HCT116 (cell line): ENCODE measurements at places on chromosomes 4 and X.

- no peak for DNase-seq
Observed at GRCh38 chr4:1792832-1793495, at the start of gene FGFR3. Gene FGFR3, plus strand, starts transcription at chr4:1793293. Its CDS starts 642 bp downstream, at chr4:1793935.

DNA sequence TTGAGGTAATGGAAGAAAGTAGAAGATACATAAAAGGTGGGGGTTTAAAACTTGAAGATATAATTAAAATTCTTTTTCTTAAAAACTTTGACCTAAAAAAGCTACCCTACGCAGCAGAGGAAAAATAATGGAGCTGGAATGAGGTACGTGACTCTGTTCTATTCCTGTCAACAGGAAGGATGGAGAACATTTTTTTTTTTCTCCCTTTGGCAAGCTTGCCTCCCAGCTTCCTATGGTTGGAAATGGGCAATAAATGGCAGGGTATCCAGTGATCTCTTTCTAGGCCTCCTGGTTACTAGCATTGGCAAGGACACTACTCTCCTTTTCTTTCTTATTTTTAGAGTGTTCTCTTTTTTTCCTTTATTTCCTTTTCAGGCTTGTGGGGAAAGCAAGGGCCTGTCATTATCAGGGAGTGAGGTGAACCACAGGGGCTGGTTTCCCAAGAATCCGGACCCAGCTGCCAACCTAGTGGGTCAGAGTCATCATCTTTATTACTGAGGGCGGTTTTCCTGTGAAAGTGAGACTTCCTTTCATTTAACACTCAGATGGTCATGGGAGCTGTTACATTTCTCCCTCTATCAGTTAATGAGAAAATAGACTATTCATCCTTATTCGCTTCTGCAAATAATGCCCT, 224.6 kb downstream of the SPRY1 start:
- no peak for DNase-seq

GRCh38 chr4:3203971-3204431, 45.0 kb upstream of the MSANTD1 start:
- DNase-seq = no peak

GRCh38 chr4:2482693-2483092, 13.8 kb downstream of the RNF4 start:
- DNase-seq = no peak

GRCh38 chr4:139176302-139177048, 543 bp downstream of the ELF2 start:
- peak; percentile 43 for DNase-seq

DNA sequence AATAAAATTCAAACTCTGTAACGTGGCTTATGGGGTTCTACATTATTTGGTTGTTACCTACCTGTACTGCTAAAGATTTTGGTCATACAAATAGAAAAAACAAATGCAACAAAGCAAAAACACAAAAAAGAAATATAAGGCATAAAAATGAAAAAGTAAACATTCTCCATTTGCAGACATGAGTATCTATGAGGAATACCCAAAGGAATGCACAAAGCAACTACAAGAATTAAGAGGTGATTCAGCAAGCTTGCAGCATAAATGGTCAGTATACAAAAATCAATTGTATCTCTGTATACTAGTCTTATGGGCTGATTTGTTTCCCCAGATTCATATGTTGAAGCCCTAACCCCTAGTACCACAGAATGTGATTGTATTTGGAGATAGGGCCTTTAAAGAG, 3.6 kb upstream of the PDE5A start:
- no peak for DNase-seq

DNA sequence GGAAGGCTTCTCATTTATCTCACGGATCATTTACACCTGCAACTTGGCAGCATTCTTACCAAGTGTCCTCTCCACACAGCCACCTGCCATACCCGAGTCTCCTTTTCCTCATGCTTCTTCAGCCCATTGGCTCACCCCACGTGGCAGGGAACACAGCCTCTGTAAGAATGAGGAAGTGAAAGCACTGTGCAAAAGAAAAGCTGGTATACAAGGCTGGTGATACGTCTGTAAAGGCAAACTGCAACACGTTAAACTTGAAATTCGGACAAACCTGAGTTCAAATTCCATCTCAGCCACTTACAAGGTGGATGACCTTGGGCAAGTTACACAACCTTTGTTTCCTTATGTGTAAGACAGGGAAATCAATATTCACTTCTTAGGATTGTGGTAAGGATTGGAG, 164.0 kb upstream of the RASGEF1B start:
- DNase-seq = peak; percentile 3

DNA sequence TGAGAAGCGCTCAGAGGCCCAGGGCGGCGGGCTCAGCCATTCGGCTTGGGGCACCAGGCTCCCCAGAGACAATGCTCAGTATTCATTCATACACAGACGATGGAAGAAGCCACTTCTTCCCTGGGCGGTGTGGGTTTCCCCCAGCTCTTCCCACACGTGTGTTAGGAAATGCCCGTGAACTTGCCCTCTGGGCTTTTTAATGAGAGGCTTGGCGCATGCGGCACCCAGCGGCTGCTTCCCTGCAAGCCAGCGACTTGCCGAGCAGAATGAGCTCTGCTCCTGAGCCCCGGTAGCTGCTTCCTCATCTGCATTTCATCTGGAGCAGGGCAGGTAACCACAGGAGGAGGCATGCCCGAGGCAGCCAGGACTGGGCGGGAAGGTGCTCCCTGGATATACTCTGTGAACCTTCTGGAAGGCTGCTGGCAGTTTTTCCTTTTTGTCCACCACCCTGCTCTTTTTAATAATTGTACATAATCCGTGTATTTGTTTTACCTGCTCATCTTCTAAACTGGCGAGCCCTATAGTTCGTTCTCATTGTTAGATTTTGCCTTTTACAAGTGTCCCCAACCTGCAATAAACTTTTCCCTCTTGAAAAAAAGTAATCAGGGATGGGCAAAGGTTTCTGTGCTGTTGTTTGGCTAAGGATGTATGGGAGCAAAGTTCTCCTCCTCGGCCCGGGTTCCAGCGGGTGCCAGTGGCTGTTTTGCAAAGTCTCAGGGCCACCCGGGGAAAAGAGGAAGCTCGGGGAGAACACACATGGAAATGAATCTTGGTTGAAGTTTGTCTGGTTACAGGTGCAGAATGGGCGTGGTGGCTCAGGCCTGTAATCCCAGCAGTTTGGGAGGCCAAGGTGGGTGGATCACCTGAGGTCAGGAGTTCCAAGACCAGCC, 178.8 kb downstream of the DCLK2 start:
- DNase-seq = no peak

- DNase-seq = no peak
Observed at GRCh38 chr4:180189666-180190065, 2053.5 kb upstream of the TENM3 start.

DNA sequence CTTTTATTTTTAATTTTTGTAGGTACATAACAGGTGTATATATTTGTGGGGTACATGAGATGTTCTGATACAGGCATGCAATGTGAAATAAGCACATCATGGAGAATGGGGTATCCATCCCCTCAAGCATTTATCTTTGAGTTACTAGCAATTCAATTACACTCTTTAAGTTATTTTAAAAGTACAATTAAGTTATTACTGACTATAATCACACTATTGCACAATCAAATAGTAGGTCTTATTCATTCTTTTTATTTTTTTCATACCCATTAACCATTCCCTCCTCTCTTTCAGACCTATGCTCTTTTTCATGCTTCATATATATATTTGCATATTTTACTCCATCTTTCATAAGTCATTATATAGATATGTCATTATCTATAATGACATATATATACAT, 93.3 kb downstream of the MAGEB5 start:
- DNase-seq = no peak

DNA sequence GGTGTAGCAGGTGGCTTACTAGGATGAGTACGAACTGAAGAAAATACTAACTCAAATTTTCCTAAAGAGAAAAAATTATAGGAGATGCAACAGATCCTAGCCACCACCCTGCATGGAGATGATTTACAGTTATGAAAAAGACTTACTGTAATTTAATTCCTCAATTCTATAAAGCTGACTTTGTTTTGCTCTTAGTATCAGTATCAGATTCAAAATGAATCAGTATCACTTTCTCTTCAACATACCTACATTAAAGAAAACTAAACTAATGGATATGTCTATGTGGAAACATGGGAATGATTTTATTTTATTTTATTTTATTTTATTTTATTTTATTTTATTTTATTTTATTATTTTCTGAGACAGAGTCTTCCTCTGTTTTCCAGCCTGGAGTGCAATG, 525.8 kb downstream of the NLGN4X start:
- DNase-seq = no peak

DNA sequence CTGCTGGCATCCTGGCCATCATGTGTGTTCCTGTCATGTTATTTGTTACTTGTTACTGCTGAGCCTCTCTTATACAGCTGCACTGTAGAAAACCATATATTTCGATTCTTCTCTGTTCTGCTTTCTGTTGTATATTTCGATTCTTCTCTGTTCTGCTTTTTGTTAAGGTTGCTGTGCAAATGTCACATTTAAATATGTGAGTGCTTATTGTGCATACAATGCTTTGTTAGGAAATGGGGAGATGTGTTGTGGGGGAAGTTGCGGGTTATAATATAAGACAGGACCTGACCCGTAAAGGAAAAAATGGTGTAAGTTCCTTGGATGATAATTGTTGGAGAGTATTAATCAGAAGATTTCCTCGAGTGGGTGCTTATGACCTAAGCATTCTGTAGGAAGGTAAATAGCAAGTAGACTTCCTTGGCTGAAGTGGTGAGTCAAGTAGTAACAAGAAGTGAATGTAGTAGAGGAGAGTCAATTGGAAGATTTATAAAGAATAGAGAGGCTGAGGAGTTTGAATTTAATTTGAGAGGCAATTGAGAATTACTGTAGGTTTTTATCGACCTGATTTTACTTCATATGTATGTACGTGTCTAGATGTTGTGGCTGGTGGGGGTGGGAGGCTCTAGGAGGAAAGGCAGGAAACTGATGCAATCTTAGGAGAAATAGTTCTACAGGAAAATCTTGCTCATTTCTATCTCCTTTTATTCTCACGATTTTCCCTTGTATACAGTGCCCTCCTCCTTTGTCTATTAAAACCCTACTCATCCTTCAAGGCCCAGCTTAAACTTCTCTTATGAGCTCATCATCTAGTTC, 8.5 kb downstream of the OGT start:
- DNase-seq = no peak

GRCh38 chr4:36785973-36786372, 458.6 kb upstream of the NWD2 start:
- no peak for DNase-seq

DNA sequence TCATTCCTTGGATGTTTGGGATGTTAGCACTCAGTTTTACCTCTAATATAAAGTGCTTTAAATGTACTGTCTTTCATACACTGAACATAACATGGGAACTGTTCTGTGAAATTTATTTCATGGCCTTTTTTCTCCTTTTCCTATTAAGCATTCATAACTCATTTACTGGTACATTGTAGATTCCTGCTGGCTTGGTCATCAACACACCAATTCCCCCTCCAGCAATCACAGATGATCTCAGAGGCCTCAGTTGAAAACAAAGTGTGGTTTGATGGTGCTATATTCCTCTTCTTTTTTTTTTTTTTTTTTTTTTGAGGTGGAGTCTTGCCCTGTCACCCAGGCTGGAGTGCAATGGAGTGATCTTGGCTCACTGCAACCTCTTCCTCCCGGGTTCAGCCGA, 61.9 kb upstream of the FAM47B start:
- no peak for DNase-seq

DNA sequence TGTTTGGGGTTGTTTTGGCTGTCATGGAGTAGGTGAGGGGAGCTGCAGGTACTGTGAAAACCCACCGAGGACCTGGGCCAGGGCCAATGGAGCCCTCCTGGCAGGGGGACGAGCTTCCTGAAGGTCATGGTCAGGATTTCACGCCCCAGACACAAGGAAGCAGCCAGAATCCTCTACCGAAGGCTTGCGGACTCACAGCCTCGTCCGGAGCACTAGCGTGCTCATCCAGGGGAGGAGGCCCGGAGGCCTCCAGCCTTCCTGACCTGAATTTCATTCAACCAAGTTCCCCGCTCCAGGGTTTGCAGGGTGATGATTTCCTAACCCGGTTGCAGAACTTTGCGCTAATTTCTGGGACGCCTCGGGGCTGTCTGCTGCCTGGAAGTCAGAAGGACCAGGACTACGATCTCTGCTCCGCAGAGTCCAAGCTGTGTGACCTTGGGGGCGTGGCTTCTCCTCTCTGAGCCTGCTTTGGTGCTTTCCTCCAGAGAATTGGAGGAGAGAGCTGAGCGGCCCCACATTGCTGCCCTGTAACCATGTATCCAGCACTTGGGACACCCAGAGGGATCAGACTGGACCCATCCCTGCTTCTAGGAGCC, 56.2 kb upstream of the ADRA2C start:
- DNase-seq = no peak
